Immature natural killer cell (primary cell): ENCODE measurements at places on chromosomes 12 and 14. TPM values are rescaled to one million over a fixed set of nuclear protein-coding genes. Genes with fewer than 3 reads are reported as not detected.

The LRRC43 gene
- 3.2 TPM for polyA plus RNA-seq

The DPY19L2 gene
- polyA plus RNA-seq, result not detected

The RAB2B gene
- 7.7 TPM for polyA plus RNA-seq

The PTGES3 gene
- 222 TPM for polyA plus RNA-seq

The COX6A1 gene
- 1,309 TPM for polyA plus RNA-seq

The CELA1 gene
- polyA plus RNA-seq, result not detected

The BHLHE41 gene
- polyA plus RNA-seq, result not detected

The IL23A gene
- polyA plus RNA-seq, result 0.40 TPM

The DEGS2 gene
- polyA plus RNA-seq, result 12.1 TPM

The KLRC4 gene
- 28.5 TPM for polyA plus RNA-seq

The PHC1 gene
- 22.0 TPM for polyA plus RNA-seq

The ESPL1 gene
- not detected for polyA plus RNA-seq

The NFE2 gene
- 3.6 TPM for polyA plus RNA-seq

The AKAP6 gene
- polyA plus RNA-seq, result not detected

The CFAP73 gene
- not detected for polyA plus RNA-seq

The TMEM233 gene
- polyA plus RNA-seq, result not detected

The TWF1 gene
- 21.7 TPM for polyA plus RNA-seq

The CDK17 gene
- polyA plus RNA-seq, result 27.2 TPM

The PLEK2 gene
- polyA plus RNA-seq, result not detected

The DNAAF2 gene
- 15.4 TPM for polyA plus RNA-seq

The FAM181A gene
- not detected for polyA plus RNA-seq

The RNF41 gene
- 49.0 TPM for polyA plus RNA-seq

The BMP4 gene
- polyA plus RNA-seq, result not detected

The SYNDIG1L gene
- not detected for polyA plus RNA-seq

The IKZF4 gene
- not detected for polyA plus RNA-seq

The SALL2 gene
- polyA plus RNA-seq, result 0.80 TPM

The HEBP1 gene
- polyA plus RNA-seq, result 24.3 TPM

The SPIC gene
- not detected for polyA plus RNA-seq

The KRT73 gene
- not detected for polyA plus RNA-seq

The RIMBP2 gene
- not detected for polyA plus RNA-seq

The RBP5 gene
- not detected for polyA plus RNA-seq

The DTX3 gene
- 8.1 TPM for polyA plus RNA-seq

The GNPTAB gene
- 185 TPM for polyA plus RNA-seq

The CAPZA3 gene
- not detected for polyA plus RNA-seq

The ACVRL1 gene
- polyA plus RNA-seq, result not detected

The RAD51AP1 gene
- 1.8 TPM for polyA plus RNA-seq

The STYK1 gene
- 2.8 TPM for polyA plus RNA-seq

The SELPLG gene
- polyA plus RNA-seq, result 429 TPM

The KDM5A gene
- 59.6 TPM for polyA plus RNA-seq

The WNT1 gene
- 1.2 TPM for polyA plus RNA-seq

The HHIPL1 gene
- not detected for polyA plus RNA-seq

The BMAL2 gene
- not detected for polyA plus RNA-seq

The HOXC9 gene
- polyA plus RNA-seq, result not detected

The SSTR1 gene
- not detected for polyA plus RNA-seq

The LTA4H gene
- 67.2 TPM for polyA plus RNA-seq

The PLEKHH1 gene
- polyA plus RNA-seq, result not detected
